ENCODE measurements at places on chromosomes 1 and 21. TPM values are rescaled to one million over a fixed set of nuclear protein-coding genes. Genes with fewer than 3 reads are reported as not detected.

RPE65 gene
- total RNA-seq = under 0.01 TPM

CRYBG2 gene
- total RNA-seq = 11.8 TPM

TRIM67 gene
- not detected for total RNA-seq

ST6GALNAC3 gene
- 0.21 TPM for total RNA-seq

NOTCH2 gene
- 199 TPM for total RNA-seq
